ENCODE measurements at places on chromosomes 5 and 9.

- no peak overlapping the region for H3K4me3 ChIP-seq
- DNase-seq, result peak; percentile 10
- H3K27ac ChIP-seq, result no peak overlapping the region
- no peaks in the 10 kb centered on the region for H3K36me3 ChIP-seq
These were observed 17.9 kb upstream of the SPINK4 start for GRCh38 chr9:33222031-33222430.

GRCh38 chr9:117464941-117465616 lies 50.2 kb upstream of the ASTN2 start:
- no peaks in the 10 kb centered on the region for H3K27me3 ChIP-seq
- H3K4me3 ChIP-seq, result no peak overlapping the region
- no peak for DNase-seq
- H3K27ac ChIP-seq, result no peak overlapping the region
- H3K4me1 ChIP-seq, result no peaks in the 10 kb centered on the region

DNA sequence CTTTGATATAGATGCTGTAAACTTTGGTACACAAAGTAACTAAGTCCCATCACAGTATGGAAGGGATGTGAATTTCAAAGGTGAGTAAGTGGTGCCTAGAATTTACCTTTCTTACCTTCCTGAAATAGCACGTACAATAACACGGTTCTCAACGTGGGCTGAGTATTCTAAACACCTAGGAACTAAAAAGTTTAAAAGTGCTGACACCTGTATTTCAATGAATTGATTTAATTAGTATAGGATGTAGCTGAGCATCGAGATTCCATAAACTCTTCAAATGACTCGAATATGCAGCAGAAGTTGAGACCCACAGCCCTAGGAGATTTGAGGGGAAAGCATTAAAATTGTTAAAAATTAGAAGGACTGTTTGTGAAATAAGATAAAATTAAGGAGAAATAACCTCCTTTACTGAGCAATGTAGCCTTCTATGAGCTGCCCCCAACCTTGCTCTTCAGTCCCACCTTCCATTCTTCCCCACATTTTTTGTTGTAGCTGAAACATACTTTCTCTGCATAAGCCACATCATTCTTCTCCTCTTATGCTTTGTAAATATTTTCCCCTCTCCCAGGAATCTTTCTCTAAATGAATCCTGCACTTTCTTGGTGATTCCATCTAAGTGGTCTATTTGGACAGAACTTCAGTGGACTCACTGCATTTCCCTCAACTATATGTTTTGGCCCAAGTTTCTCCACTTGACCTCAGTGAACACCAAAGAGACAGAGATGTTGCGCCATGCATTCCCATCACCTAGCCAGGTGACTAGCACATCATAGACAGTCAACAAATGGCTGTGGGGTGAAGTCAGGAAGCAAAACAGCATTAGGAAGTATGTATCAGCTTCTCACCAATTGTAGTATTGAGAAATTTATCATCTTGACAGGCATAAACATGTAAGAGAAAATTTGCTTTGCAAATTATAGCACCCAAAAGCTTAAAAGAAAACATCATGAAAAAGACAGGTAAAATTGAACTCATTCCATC lies 156.5 kb upstream of the TAS2R1 start:
- no peak overlapping the region for H3K27ac ChIP-seq
- H3K36me3 ChIP-seq, result no peaks in the 10 kb centered on the region
- H3K4me3 ChIP-seq, result no peak overlapping the region
- no peak for DNase-seq
- H3K4me1 ChIP-seq, result no peaks in the 10 kb centered on the region
- H3K27me3 ChIP-seq, result peaks cover 6% of the 10 kb centered on the region

GRCh38 chr9:69155341-69156030 lies 18.6 kb upstream of the TJP2 start:
- no peaks in the 10 kb centered on the region for H3K36me3 ChIP-seq
- no peaks in the 10 kb centered on the region for H3K4me1 ChIP-seq
- no peak overlapping the region for H3K27ac ChIP-seq
- H3K27me3 ChIP-seq, result no peaks in the 10 kb centered on the region
- DNase-seq, result no peak
- H3K4me3 ChIP-seq, result no peak overlapping the region

DNA sequence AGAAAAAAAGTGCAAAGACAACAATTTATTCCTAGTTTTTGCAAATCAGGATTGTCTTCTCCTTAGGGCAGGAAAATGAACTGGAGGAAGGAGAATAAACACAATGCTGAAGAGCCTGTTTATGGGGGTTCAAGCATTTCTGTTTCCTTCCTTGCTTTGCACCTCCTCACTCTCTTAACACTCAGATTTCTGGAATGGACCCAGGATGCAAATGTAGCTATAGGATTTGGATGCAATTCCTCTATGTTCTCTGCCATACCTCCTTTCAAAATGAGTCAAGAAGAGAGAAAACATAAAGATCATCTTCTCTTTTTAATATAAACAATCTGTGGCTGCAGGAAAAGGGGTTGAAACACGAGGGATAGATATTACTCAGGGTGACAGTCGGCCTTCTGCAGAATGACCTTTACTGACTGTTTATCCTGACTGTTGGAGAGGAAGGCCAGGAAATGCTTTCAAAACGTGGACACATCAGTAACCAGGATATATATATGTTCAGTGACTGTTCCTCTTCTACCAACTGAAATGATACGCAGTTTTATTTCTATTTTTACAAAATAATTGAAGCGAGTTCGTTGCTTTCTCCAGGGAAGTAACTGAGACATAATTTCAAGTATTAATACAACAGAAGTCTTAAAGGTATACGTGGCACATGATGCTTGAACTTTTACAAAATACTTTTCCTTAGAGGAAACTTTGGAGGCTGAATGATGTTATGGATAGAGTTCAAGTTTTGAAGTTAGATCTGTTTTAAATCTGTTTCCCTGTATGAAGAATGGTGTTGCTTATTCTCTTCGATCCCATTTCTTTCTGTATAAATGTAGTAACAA lies 44.4 kb downstream of the ACTBL2 start:
- no peaks in the 10 kb centered on the region for H3K27me3 ChIP-seq
- no peak overlapping the region for H3K4me3 ChIP-seq
- H3K27ac ChIP-seq, result no peak overlapping the region
- H3K4me1 ChIP-seq, result peaks cover 24% of the 10 kb centered on the region

DNA sequence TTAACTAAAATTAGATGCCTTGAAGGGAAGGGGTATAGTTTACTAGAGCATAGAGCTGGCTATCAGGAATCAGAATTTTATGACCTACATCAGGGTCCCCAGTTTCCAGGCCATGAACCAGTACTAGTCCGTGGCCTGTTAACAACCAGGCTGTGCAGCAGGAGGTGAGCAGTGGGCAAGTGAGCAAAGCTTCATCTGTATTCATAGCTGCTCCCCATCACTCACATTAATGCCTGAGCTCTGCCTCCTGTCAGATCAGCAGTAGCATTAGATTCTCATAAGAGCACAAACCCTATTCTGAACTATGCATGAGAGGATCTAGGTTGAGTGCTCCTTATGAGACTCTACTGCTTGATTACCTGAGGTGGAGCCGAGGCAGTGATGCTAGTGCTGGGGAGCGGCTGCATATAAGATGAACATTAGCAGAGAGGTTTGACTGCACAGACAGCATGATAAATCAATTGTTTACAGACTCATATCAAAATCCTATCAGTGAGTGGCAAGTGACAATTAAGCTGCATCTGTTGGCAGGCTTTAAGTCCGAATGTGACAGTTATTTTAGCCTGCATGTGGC lies 44.6 kb downstream of the TAF11L14 start:
- no peak for DNase-seq
- no peak overlapping the region for H3K4me3 ChIP-seq
- no peaks in the 10 kb centered on the region for H3K36me3 ChIP-seq
- H3K4me1 ChIP-seq, result no peaks in the 10 kb centered on the region
- H3K27me3 ChIP-seq, result no peaks in the 10 kb centered on the region

- DNase-seq, result peak; percentile 16
- H3K4me3 ChIP-seq, result no peak overlapping the region
- no peak overlapping the region for H3K27ac ChIP-seq
- no peaks in the 10 kb centered on the region for H3K27me3 ChIP-seq
- H3K4me1 ChIP-seq, result peaks cover 18% of the 10 kb centered on the region
These were observed 6.9 kb downstream of the SLC31A1 start for GRCh38 chr9:113228130-113228665.

DNA sequence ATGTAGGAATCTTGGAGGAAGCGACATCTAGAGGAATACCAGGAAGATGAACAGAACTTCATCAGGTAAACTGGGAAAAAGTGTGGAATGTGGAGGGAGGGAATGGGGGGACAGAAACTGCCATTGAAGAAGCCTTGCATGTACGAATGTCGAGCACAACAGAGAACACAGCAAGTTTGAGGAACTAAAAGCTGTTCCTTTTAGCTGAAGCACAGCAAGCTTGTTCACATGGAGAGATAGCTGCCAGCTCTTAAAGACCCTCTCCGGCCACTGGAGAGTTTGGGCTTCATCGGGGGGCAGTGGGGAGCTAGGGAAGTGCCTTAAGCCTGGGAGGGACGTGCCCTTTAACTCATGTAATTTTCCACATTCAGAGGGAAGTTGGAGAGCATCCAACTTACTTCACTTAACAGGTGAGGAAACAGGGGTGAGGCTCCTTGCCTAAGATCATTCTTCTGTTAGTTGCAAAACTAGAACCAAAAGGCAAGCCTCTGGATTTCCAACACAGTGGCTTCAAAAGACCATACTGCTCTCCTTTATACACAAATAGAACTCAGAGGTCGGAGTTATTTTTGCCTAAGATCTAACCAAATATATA lies 2.3 kb upstream of the CYFIP2 start:
- peaks cover 22% of the 10 kb centered on the region for H3K36me3 ChIP-seq
- H3K27me3 ChIP-seq, result no peaks in the 10 kb centered on the region
- no peak overlapping the region for H3K27ac ChIP-seq
- H3K4me3 ChIP-seq, result no peak overlapping the region
- H3K4me1 ChIP-seq, result peaks cover 36% of the 10 kb centered on the region

DNA sequence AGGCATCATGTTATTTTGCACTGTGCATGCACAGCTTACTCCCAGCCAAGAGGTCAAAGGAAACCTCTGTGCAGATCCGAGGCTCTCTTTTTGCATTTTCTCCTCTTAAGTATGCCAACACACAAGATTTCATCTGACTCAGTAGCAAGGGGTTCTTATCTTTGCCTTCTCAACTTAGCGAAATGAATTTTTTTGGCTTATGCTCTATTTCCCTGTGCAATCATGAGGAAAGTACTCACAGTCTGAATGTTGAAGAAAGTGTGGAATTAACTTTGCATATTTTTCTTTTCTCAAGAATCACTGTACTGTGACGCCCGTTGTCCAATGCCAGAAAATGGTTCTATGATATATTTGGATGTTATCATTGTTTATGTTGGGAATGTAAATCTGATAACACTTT lies 173.5 kb upstream of the FBXL7 start:
- H3K27me3 ChIP-seq, result peaks cover 2% of the 10 kb centered on the region
- DNase-seq, result no peak
- H3K4me1 ChIP-seq, result no peaks in the 10 kb centered on the region
- H3K27ac ChIP-seq, result no peak overlapping the region
- H3K36me3 ChIP-seq, result no peaks in the 10 kb centered on the region
- no peak overlapping the region for H3K4me3 ChIP-seq

DNA sequence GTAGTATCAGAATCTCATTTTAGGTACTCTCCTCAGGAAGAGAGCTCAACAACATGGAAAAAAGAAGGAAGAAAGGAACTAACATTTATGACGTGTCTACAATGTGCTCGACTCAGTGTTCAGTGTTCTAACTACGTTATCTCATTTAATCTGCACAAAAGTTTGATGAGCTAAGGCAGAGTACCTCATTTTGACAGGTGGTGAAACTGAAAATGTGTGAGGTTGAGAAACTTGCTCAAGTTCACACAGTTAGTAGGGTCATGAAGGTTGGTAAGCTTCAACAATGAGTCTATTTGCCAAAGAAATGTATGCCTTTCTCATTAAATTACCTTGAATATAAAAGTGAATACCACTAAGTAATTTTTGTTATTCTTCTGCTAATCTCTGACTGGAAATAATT lies 165.1 kb downstream of the CAAP1 start:
- no peaks in the 10 kb centered on the region for H3K27me3 ChIP-seq
- H3K4me3 ChIP-seq, result no peak overlapping the region
- no peak for DNase-seq
- no peak overlapping the region for H3K27ac ChIP-seq
- no peaks in the 10 kb centered on the region for H3K4me1 ChIP-seq
- H3K36me3 ChIP-seq, result no peaks in the 10 kb centered on the region

DNA sequence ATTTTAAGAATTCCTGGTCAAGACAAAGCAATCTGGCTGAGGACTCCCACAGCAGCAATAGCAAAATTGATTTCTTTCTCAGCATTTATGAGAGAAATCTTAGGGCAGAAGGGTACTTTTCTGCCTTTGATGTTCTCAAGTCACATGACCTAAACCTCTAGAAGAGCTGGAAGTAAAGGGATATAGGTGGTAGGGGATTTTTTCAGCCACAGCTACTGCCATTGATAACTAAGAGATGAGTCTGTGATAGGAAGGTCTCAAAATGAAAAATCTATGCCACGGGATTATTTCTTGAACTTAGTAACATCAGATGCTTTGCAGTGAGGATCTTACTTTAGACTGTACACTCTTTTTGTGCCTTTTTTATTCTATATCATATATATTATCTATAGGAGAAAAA lies 35.6 kb downstream of the IL6ST start:
- H3K27me3 ChIP-seq, result no peaks in the 10 kb centered on the region
- no peak overlapping the region for H3K4me3 ChIP-seq
- no peak overlapping the region for H3K27ac ChIP-seq
- H3K4me1 ChIP-seq, result no peaks in the 10 kb centered on the region

GRCh38 chr5:37111426-37112382 lies 137.5 kb downstream of the CPLANE1 start:
- peak; percentile 66 for DNase-seq
- H3K27me3 ChIP-seq, result no peaks in the 10 kb centered on the region
- peak overlapping the region; percentile 25 for H3K4me3 ChIP-seq
- peaks cover 58% of the 10 kb centered on the region for H3K36me3 ChIP-seq
- H3K4me1 ChIP-seq, result peaks cover 46% of the 10 kb centered on the region
- H3K27ac ChIP-seq, result peak overlapping the region; percentile 94

DNA sequence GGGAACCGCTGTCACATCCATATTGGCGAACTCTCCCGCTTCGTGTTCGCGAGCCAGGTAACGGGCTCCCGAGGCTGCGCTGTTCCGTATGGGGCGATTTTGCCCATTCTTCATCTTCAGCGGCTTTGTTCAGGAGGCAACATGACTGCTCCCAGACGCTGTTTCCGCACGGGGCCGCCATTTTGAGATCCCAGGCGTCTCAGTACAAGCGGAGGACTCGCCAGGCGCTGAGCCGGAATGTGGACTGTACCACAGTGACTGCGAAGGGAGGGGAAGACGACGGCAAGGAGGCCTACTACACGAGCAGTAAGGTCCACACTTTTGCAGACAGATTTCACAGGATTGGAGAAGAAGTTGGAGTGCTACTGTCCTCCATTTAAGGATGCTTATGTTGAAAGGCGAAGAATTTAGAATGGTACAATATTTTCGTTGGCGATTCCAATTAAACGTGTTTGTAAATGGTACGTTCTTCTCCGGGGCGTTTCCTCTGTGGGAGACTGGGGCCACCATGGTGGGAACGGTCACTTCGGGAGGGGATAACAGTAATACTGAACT lies 41.6 kb upstream of the ZNF300 start:
- H3K36me3 ChIP-seq, result no peaks in the 10 kb centered on the region
- H3K4me3 ChIP-seq, result no peak overlapping the region
- no peak for DNase-seq
- H3K27ac ChIP-seq, result no peak overlapping the region

GRCh38 chr5:164351245-164351834 lies 845.9 kb downstream of the MAT2B start:
- no peak overlapping the region for H3K27ac ChIP-seq
- no peaks in the 10 kb centered on the region for H3K36me3 ChIP-seq
- H3K27me3 ChIP-seq, result no peaks in the 10 kb centered on the region
- H3K4me3 ChIP-seq, result no peak overlapping the region
- no peak for DNase-seq

Data from DND-41 (cell line).